Activated T-helper 1 cell treated with anti-CD3 and anti-CD28 coated beads, Interleukin-2, amount 50 U/mL, for 16 hours (primary cell): ENCODE measurements at places on chromosomes 4 and X.

DNA sequence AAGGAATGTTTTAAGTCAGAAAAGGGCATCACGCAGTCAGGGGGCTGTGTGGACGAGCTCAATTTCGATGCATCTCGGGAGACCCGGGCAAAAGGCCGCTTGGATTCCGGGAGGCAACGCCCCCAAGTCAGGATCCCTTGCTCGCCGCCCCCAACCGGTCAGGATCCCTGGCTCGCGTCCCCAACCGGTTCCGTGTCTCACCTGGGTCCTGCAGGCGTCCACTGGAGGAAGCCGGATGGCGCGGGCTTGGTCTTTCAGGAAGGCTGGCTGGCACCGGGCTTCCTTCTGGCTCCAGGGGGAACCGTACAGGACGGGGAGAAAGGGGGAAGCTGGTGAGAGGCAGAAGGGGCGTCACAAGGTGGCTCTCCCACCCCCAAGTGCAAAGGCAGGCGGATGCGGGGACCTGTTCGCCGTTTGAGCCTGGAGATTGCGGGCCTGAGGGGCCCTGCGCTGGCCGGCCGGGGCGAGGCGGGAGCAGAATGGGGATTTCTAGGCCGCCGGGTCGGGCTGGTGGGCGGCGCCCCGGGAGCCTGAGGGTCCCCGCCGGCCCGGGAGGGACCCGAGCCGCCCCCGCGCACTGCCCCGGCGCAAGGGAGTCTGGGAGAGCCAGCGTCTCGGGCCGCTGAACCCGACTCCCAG, 84.7 kb downstream of the HPRT1 start:
- DNase-seq = no peak

DNA sequence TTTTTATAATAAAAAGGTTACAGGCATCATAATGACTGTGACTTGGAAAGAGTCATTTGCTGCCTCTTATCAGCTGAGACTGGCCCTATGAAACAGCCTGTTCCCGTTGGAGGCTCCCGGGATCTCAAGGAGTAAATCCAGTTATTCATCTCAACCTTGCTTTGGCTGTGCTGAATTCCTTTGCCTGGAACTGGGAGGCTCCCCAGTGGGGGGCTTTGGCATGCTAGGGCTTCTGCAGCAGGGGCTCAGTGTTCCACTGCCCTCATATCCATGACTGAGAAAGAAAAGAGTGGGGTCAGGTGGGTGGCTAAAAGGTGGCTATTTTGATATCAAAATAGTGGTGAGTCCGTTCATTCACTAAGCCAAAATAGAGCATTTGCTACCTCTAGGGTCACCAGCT, 71.2 kb downstream of the TRPC5 start:
- DNase-seq = no peak

DNA sequence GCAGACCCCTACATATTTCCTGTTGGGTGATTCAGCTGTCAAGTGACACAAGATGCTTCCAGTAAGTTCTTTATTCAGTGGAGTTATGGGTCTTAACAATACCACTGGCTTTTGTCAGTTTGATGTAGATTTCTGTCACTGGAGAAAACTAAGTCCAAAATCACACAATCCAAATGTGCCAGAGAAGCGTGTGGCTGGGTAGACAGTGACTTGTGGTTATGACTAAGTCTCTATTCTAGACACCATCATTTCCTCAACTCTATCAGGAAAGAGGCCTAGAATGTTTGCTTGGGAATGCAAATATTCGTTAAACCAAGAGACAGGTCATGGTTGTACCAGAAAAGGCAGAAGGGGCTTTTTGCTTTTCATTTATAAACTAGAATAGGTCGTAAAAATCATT, 54.4 kb upstream of the HS3ST1 start:
- DNase-seq = no peak

GRCh38 chr4:184972991-184973390, 45.3 kb upstream of the HELT start:
- no peak for DNase-seq

- DNase-seq = no peak
These were observed 139.5 kb downstream of the SLIT2 start for GRCh38 chr4:20391198-20391597.

DNA sequence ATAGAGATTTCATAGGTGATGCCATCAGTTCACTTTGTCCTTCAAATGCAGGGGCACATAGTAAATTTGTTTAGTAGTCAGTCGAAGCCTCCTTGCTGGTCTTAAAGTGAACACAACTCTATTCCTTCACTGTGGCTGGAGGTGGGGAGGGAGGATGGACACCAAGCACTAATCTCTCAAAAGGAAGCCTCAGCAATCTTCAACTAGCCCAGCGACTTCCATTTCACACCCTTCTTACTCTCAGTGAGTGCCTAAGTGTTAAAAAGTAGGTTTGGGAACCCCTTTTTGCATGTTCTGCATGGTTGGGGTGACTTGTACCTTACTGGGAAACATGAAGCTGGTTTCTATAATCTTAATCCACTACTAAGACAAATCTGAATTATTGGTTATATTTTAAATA, 96.0 kb upstream of the GUCY1A1 start:
- DNase-seq = no peak

GRCh38 chr4:22999419-22999818, 306.7 kb downstream of the GBA3 start:
- no peak for DNase-seq

DNA sequence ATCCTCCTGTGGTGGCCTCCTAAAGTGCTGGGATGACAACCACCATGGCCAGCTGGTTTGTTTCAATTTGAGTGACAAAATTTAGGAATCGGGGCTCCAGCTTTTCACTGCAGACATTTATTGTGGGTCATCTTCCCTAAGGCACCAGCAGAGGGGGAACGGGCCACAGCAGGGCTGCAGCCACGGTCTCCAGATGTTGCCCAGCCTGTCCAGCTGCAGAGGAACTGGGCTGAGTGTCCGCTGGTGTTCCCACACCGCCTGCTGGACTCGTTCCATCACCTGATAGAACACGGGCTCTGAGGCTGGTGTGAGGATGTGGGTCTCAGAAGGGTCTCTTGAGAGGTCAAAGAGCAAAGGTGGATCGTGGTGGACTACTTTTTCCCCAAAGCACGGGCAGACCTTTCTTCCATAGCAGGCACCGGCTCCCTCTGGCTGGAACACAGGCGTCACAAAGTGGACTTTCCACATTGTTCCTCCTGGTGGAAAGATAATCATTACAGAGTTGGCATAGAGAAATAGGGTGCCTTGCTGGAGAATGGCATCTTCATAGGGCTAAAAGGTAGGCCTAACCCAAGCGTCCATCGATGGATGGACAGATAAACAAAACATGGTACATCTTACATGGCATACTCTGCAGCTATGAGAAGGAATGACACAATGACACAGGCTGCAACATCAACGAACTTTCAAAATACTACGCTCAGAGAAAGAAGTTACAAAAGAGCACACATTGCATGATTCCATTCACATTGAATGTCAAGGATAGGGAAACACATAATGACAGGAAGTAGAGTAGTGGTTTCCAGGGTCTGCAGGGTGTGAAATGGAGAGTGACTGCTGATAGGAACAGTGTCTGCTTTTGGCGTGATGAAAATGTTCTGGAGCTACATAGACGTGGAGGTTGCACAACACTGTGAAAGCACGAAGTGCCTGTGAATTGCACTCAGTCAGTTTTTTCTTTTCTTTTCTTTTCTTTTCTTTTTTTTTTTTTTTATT, 5.9 kb upstream of the ARSD start:
- no peak for DNase-seq

GRCh38 chr4:157996061-157997028, 176.5 kb downstream of the GASK1B start:
- no peak for DNase-seq

- DNase-seq = no peak
These were observed 31.2 kb downstream of the LGI2 start for GRCh38 chr4:24999392-25000089.

GRCh38 chr4:169621731-169622492, 1.5 kb downstream of the CLCN3 start:
- no peak for DNase-seq

DNA sequence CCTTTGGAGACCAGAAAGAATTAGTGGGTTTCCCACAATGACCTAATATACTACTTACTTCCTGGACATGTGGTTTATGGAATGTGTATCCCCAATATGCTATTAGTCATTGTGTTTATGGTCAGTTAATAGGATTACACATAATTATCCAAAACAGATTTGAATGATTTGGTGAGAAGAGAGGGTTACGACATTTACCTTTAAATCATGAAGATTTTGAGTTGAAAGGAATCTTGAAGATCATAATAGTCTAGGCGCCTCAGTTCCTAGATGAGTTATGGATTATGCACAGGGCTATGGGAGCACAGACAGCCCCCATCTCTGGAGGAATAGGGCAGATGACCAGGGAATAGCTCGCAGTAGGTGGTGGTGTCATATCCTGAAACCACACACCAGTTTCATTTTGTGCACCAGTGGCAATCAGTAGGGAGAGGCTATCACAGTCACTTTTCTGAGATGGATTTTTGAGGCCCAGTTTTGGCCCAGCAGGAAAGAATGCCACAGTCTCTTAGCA, 61.3 kb downstream of the SEPTIN11 start:
- no peak for DNase-seq

- no peak for DNase-seq
These were observed 45.9 kb upstream of the PGRMC2 start for GRCh38 chr4:128333309-128334018.

- DNase-seq = no peak
These were observed 351.9 kb downstream of the PCDH18 start for GRCh38 chr4:137180349-137180748.

- no peak for DNase-seq
These were observed 253.0 kb downstream of the SHOX start for GRCh38 chrX:883588-883987.

DNA sequence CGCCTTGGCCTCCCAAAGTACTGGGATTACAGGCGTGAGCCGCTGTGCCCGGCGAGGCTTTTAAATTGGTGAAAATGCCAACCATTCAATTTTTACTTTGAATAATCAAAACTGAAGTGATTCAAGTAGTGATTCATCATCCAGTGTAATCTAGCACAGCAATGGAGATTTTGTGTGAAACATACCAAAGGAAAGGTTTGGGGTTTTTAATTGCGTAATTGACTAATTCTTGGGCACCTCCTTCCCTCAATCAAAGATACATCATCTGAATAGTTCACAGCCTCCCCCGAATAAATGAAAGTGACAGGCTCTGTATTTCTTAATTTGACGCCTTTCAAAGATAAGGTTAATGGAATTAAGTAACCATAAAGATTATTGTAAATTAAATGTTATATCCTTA, 69.0 kb downstream of the DMD start:
- DNase-seq = no peak

GRCh38 chr4:86917212-86918039, 17.4 kb upstream of the AFF1 start:
- DNase-seq = no peak

GRCh38 chr4:94519019-94519418, 67.3 kb downstream of the PDLIM5 start:
- no peak for DNase-seq
